NCI-H1105 treated with DMSO at 0.1 percent for 48 hours (cell line): ENCODE measurements at places on chromosomes 5 and 9.

GRCh38 chr9:82332018-82332773, 343.6 kb downstream of the SPATA31D1 start:
- DNase-seq: peak; percentile 75

DNA sequence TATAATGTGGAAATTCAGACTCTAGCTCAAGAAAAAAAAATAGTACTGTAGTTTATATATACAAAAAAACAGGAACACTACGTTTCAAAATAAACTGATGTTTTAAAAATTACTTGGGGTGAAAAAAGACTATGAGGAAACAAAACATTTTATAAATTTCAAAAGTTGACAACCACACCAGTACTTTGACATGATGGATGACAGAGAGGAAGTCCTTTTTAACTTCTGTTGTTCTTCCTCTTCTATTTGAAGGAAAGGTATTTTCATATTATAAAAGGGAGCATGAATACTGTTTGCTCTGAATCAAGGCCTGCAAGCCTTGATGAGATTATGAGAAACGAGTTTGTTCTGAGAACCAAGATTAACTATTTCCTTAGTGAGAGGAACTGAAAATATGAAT, 456.9 kb downstream of the TAF11L14 start:
- no peak for DNase-seq

GRCh38 chr5:134453016-134453415, 41.3 kb upstream of the CDKN2AIPNL start:
- no peak for DNase-seq

DNA sequence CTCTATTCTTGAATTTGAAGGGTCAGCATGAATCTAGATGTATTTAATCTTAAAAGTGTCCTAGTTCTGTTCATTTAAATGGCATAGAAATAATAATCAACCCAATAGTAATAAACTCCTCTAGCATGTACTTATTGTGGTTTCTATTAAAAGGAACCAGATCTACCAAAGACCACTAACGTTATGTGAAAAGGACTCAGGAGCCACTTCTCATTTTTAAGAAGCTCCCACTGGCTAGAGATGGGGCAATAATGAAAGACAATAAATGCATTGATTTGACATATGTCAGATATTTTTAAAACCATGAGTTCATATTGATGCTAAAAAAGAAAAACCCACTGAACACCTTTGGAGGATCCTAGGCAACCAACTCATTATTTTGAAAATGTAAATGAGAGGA, 191.9 kb downstream of the ATP10B start:
- no peak for DNase-seq

DNA sequence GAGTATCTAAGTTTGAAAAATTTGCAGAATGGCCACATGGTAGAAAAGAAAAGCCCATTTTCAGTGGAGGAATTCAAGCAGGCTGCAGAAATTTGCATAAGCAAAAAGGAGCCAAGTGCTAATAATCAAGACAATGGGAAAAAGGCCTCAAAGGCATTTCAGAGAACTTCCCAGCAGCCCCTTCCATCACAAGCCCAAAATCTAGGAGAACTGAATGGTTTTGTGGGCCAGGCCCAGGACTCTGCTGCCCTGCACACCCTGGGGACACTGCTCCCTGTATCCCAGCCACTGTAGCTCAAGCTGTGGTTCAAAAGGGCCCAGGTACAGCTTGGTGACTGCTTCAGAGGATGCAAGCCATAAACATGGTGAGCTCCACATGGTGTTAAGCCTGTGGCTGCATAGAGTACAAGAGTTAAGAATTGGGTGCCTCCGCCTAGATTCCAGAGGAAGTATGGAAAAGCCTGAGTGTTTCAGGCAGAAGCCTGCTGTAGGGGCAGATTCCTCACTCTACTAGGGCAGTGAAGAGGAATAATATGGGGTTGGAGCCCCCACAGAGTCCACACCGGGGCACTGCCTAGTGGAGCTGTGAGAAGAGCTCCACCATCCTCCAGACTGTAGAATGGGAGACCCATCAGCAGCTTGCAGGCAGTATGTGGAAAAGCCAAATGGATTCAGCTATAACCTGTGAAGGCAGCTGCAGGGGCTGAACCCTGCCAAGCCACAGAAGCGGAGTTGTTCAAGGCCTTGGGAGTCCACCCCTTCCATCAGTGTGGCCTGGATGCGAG, 720.7 kb upstream of the CTNND2 start:
- no peak for DNase-seq

DNA sequence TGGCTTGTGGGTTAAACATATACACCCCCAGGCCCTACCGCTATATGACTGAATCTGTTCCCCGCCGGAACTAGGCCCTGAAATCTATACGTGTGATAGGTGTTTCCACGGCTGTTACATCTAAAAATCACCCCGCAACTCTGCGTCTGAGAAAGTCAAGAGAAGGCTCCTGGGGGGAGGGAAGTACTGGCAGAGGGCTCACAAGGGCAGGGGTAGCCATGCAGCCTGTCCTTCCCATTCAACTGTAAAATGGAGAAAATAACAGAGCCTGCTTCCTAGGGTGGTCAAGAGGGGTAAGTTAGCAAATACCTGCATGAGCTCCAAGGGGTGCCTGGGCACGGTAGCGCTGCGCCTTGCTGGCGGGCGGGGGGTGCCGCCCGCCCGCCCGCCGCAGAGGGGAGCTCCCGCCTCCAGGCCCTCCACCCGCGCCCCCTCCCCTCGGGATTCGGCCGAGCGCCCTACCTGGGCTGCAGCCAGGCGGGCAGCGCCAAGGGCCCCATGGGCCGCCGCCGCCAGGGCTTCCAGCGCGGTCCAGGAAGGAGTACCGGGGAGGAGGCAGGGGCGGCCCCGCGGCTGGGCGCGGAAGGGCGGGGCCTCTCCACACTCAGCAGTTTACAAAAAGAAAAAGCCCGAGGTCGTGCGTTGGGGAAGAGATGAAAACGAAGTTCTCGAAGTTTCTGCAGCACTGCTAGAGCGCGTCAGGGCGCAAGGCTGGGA, at the start of gene HACD4:
TSS of gene HACD4 (minus strand) at position 550 of the 717 bp plus-strand sequence. CDS start at position 500, 50 bp downstream.
- DNase-seq: no peak

DNA sequence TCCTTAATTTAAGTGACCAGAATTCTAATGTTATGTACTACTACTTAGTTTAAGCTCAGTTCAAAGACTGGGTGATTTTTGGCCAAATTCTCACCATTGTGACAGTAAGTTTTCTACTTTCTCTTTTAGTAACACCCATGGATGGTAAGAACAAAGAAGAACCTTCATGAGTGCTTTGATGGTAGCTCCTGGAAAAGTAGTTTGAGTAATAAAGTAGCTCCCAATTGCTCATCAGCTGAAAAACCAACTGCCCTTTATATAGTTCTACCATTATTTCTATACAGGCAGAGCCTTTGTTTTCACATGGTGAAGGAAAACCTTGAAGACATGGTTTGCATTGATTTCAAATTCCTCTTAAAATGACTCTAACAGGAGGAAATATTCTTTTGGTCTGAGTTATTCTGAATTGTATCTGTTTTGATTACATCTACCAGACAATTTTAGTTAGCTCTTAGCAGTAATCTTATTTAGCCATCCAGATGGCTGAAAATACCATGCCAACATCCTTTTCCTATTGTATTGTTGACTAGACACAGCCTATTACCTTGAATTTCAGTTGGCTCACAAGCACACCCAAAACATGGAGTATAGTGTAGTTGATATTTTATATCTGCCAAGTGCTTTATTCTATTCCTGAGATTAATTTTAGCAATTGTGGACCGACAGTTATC, 23.7 kb upstream of the STARD4 start:
- no peak for DNase-seq

DNA sequence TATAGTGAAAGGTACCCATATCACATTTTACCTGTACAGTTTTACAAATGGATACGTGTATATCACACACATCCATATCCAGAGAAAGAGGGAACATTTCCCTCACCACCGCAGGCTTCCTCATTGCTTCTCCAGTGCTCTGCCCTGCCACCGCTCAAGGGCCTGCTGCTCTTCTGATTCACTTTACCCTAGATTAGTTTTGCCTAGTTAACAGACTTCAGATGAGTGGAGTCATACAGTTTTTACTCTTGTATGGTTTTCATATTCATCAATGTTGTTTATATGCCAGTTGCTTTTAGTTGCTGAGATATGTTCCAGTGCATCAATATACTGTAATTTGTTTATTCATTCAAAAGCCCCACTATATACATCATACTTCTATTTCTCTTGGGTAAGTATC, 53.9 kb upstream of the POMT1 start:
- no peak for DNase-seq

DNA sequence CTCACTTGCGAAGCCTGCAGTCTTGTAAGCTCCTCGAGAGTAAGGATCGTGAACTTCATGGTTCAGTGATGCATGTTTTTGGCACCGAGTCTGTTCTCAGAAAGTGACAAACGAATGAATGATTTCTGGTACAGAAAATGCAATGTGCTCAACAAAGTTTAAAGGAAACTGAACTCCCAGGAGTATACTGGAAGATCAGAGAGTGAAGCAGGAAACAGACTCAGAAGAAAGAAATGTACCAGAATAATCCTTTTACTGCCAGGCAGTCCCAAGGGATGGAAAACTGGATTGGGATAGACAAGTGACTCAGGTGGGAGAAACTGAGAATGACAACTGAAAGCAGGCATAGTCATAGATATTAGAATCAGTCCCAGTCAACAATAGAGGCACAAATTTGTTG, 420.6 kb downstream of the CTNND2 start:
- DNase-seq: no peak

DNA sequence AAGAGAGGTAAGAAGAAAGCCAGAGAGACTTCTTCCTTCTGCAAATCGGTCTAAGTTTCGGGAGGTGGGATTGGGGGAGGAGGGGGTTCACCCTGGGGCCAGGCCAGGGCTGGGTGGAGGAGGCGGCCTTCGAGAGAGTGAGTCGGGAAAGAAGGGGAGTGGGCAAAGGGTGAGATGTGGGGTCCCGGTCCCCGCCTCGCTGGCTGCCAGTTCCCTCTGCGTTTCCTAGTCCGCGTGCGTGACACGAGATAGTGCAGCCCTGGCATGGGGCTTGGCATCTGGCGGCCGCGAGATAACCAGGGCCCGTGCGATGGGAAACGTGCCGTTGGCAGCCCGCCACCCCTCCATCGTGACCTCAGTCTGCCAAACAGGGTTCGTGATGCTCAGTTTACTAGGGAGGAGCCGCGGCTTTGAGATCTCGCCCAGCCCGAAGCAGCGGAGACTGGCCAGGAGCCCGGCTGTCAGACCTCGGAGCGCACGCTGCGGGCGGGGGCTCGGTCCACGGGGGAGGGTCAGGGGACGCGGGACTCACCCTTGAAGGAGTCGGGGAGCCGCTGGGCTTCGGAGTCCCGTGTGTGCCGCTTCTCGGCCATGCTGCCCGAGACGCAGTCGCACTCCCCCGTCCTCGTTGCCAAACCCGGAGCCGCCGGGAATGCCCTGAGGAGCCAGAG, at the start of gene STOM:
TSS of gene STOM (minus strand) at position 656 of the 671 bp plus-strand sequence. CDS start at position 593, 63 bp downstream.
- DNase-seq: no peak

- no peak for DNase-seq
These were observed 46.8 kb downstream of the INIP start for GRCh38 chr9:112670991-112671625.

DNA sequence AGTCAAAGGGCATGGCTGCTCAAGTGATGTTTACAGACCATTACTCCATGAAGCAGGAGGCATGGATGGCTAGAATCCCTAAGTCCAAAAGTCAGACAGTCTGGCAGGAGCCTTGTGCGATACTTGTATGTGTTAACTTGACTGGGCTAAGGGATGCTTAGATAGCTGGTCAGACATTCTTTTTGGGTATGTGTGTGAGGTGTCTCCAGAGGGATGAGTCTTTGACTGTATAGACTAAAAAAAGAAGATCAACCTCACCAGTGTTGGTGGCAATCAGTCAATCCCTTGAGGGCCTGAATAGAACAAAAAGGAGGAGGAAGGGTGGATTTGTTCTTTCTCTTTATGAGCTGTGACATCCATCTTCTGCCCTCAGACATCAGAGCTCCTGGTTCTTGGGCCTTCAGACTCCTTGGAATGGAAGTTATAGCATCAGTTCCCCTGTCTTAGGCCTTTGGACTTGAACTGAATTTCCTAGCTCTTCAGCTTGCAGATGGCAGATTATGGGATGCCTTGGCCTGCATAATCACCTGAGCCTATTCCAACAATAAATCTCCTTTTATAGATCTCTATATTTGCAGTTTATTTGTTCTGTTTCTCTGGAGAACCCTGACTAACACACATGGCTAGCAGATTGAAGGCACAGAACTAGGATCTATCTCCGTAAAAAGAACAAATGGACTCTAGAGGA, 9.7 kb upstream of the HSPB3 start:
- DNase-seq: no peak

DNA sequence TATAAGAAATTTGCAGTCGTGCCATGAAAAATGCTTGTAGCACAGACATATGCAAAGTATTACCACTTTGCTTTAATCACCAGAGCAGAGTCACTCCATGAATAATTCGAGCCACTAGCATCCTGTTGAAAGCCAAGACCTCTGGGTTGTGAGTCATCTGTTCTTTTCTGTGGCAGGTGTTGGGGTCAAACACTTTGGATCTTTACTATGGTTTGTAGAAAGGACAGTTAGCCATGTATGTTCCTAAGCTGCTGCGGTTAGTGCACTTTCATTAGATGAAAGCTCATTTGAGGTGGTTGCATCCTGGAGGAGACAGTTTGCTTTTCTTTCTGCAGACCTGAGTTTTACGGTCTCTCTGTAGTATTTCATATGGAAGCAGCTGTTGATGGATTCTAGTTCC, 223.7 kb downstream of the DMRT2 start:
- DNase-seq: no peak

DNA sequence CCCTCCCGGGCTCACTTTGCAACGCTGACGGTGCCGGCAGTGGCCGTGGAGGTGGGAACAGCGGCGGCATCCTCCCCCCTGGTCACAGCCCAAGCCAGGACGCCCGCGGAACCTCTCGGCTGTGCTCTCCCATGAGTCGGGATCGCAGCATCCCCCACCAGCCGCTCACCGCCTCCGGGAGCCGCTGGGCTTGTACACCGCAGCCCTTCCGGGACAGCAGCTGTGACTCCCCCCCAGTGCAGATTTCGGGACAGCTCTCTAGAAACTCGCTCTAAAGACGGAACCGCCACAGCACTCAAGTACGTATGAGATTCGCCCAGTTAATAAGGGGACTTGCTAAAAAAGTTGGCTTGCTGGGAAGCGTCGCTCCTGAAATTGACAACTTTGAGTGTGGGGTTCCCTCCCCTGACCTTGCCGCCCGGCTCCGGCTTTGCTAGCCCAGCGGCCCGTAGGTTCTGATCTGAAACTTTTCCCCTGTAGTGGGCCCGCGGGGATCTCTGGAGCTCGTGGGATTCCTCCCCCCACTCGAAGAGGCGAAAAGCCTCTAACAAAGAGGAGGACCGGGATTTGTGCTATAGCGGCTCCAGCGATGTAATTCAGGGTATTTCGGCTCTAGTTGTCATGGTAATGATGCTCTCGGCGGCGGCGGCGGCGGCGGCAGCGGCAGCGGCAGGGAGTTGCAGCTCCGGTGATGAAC, 572 bp downstream of the NR4A3 start:
- no peak for DNase-seq

- no peak for DNase-seq
These were observed 27.1 kb upstream of the ZBTB43 start for GRCh38 chr9:126777733-126778132.

DNA sequence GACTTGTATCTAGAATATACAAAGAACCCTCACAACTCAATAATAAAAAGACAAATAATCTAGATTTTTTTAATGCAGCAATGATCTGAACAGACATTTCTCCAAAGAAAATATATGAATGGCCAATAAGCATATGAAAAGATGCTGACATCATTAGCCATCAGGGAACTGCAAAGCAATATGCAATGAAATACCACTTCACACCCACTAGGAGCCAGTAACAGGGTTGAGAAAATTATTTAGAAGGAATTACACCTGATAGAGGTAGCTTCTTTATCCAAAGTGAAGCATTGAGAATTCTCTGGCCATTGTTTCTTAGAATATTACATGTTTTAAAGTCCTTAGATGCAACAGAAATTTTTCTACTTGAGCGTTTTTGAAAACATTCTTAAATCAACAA, 316.9 kb downstream of the KCNN2 start:
- no peak for DNase-seq
